ENCODE measurements at places on chromosomes 4 and X.

- DNase-seq, result no peak
These were observed 257.7 kb downstream of the RAPGEF2 start for GRCh38 chr4:159360549-159360948.

DNA sequence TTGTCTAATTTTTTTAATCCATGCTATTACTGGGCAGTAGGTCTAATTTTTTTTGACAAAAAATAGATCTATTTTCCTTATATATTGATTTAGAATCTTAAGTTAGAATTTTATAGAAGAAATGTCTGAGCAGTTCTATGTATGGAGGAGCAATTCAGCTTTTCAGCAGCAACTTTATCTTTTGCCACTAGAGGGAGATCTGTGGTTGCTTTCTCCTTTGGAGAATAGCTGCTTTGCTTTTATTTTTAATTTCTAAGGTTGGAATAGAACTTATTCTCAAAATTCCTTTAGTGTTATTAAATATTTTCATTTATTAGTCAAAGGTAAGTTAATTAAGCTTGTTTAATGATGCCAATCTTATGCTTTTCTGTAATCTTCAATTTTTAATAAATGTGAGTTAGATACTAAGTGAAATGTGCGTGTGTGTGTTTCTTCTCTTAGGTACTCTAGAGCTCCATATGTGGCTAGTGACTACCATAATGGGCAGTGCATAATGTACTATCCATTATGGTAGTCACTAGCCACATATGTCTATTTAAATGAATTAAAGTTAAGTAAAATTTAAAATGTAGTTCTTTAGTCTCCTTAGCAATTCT lies 29.3 kb downstream of the FAM199X start:
- DNase-seq, result peak; percentile 24

GRCh38 chr4:86026720-86027119 lies 333.1 kb downstream of the MAPK10 start:
- no peak for DNase-seq

DNA sequence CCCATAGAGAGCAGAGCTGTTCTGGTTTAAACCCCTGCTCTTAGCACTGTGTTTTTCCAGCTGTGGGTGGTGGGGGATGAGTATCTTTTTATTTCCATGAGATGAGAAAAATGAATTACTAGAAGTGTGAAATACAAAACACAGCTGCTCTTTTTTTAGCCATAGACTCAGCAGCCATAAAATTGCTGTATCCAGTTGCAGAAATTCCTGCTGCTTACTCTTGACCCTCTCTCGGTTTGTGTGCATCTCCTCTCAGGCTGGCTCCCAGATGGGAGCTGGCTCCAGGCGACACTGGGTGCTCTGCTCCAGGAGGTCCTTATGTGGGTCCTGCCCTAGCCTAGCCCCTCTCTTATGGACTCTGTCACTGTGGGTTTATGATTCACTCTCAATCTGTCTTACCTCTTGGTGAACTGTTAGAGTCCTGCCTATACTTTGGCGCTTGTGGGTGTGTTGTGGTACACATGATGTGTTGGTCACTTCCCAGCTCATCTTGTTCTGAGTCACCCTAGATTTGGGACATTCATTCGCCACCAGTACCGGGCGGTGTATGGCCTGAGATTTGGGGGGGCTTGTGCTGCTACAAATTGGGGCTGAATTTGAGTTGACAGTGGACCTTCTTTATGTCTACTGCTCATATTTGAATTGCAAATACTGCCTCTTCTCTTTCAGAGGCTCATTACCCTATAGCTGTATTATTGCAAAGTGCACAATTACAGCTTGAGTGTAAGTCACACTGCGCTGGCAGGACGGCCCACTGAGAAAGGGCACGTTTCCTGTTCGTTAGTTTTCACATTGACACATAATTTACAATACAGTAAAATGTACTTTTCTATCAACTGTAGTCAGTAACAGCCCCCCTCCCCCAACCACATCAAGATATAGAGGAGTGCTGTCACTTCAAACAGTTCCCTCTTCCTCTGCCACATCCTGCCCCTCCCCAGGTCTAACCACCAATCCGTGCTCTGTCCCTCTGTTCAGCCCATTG lies 46.9 kb upstream of the MSANTD1 start:
- DNase-seq, result no peak

GRCh38 chrX:110858565-110858964 lies 62.9 kb upstream of the CHRDL1 start:
- DNase-seq, result no peak

GRCh38 chrX:3990569-3990968 lies 277.1 kb upstream of the PRKX start:
- DNase-seq, result no peak

- DNase-seq, result no peak
These were observed 74.4 kb upstream of the NAP1L2 start for GRCh38 chrX:73289039-73289438.

DNA sequence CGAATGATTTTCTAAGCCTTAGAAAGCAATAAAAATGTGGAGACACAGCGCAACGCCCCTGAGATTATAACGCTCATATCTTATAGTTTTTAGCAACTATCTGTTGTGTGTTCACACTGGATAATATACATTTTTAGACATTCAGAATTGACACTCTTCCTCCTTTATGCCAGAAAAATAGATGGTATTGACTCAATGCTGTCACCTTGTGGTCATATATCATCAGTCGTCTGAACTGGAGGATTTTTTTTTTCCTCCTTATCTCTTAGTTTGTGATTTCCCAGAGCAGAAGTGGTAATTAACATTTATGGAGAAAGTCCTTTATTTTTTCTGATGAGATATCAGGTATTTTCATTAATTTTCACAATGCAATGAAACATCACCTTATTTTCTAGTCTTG lies 759.6 kb downstream of the RAB28 start:
- peak; percentile 12 for DNase-seq

- no peak for DNase-seq
These were observed 557 bp upstream of the ARHGEF6 start for GRCh38 chrX:136781180-136781797.

GRCh38 chr4:149498246-149498645 lies 317.4 kb downstream of the IQCM start:
- no peak for DNase-seq

DNA sequence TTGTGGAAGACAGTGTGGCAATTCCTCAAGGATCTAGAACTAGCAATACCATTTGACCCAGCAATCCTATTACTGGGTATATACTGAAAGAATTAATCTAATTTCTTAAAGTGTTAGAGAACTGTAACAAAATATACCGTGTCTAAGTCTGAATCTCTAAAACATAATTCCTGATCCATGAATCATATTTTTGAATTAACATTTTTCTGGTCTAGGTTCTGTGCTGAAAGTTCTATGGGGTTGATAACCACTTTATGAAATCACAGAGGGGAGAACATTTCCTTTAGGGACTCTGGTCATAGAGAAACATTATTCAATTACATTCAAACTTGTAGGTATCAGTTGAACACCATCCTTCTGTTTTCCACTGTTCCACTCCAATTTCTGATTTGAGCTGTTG lies 91.9 kb upstream of the ETNPPL start:
- DNase-seq, result no peak

- peak; percentile 70 for DNase-seq
These were observed 158.3 kb downstream of the AFAP1 start for GRCh38 chr4:7781366-7781765.

DNA sequence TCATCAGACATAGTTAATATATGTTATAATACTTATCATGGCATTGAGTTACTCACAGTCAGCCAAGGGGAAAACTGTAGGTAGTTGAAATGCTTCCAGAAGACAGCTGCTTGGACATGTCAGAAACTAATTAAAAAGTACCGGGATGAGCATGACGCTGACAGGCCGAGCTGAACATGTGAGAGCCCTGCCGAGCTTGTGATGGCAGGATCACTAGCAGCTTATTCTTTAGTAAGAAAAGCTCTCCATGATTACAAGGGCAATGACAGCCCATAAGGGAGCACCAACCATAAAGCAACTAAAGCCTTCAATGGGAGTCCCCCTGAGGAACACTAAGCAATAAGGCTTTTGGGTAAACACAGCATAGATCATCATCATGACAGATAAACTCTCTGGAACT lies 435.6 kb downstream of the TLL1 start:
- no peak for DNase-seq

GRCh38 chr4:55801498-55801897 lies 18.1 kb upstream of the EXOC1L start:
- DNase-seq, result no peak

DNA sequence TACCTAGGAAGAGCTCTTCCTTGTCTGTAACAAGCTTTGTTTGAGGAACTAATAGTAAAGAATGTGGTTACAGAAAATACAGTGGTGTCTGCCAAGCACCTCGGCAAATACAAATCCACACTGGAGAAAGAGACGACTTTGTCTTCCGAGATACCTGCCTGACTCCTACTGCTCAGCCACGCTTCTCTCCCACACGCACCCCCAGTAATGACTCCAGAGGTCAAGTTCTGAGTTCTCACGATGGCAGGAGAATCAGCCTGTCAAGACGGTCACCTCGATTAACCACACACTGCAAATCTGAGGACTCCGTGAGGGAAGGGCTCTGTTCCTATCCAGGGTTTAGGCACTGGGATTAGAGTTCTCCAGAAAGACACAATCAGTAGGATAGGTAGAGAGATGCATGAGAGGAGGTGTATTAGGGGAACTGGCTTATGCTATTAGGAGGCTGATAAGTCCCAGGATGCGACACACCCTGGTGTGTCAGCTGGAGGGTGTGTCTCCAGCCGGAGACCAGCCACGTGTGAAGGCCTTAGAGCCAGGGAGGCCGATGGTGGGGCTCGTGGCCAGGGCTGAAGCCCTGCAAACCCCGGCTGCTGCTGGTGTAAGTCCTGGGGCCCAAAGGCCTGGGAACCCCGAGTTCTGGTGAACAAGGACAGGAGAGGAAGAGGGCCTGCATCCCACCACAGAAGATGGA lies 8.4 kb upstream of the TRIML2 start:
- DNase-seq, result no peak

DNA sequence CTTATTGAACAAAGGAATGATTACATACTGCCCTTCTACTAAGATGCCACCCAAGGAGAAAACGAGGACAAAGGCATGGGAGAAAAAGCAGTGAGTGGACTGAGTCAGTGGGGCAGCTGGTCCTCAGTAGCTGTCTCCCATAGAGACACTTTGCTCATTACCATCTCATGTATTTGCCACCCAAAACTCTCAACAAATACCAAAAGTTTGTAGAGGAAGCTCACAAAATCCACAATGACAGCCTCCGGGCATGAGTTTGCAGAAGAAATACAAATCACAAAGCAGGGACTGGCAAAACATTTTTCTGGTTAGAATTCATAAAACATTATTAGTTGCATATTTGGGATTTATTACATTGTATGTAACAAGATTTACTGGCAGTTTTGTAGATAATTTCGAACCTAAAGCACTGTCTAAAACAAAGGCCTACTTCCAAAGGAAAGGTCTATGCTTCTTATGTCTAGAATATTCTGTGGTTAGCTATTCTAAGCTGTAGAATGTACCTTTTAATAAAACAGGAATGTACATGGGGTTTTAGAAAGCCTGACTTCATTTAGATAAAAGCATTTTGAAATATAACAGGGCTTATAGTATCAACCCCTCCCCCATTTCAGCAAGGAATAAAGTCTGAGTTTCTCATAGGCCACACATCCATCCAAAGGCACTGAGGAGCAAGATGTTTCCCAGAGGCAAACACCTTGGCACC lies 17.7 kb downstream of the PCDH18 start:
- no peak for DNase-seq

- DNase-seq, result peak; percentile 2
These were observed 139.9 kb downstream of the HDX start for GRCh38 chrX:84362184-84362838.

DNA sequence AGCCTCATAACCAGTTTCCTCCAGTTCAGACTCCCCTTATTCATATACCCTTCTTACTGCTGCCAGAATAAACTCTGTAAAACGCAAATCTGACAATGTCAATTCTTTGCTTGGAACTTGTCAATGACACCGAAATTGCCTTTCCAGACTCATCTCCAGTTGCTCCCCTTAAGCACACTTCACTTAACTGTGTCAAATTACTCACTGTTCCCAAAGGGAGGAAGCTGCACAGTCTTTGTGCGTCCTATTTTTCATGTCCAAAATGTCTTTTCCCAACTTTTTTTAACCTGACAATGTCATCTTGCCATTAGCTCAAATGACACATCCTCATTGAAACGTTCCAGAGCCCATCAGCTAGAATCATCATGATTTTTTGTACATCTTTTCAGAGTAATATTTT lies 867.3 kb downstream of the RPA4 start:
- no peak for DNase-seq

- peak; percentile 66 for DNase-seq
These were observed 47.9 kb upstream of the QRFPR start for GRCh38 chr4:121428721-121429120.

GRCh38 chr4:38818441-38818976 lies 13.9 kb upstream of the TLR1 start:
- peak; percentile 49 for DNase-seq

DNA sequence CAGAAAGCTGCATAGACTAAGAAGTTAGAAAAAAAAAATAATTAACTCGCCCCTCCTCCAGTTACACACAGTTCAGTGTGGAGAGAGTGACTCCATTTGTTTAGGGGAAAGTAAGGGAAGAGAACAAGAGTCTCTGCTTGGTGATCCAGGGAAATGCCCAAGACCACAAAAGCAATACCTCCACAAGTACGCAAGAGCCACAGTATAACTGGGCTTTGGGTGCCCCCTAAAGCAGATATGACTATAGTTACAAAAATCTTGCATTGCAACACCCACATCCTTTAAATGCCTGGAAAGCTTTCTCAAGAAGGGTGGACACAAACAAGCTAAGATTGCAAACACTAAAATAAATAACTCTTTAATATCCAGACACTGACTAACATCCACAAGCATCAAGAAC lies 164.2 kb upstream of the NRK start:
- no peak for DNase-seq

DNA sequence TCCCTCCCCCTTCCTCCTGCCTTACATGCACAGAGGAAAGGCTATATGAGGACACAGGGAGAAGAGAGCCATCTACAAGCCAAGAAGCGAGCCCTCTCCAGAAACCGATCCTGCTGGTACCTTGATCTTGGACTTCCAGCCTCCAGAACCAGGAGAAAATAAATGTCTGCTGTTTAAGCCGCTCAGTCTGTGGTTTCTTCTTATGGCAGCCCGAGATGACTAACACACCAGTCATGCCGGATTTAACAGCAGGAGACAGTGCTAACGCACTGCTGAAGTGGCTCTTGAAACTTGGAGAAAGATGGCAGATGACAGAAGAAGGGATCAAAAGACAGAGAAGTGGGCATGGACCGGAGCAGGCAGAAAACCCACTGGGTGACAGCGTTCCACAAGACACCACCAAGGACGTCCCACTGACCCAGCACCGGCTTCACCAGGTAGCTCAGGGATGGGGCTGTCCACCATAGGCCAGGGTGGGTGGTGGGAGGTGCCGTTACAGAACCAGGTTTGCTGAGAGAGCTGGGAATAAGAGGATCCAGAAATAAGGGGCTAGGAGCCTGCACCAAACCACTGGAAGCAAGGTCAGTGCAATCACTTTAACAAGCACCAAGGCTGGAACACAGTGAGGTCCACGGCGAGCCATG lies 6.2 kb upstream of the MAN2B2 start:
- peak; percentile 18 for DNase-seq

Measured in COLO829 (cell line).